ENCODE measurements at places on chromosomes 2 and 18.

DNA sequence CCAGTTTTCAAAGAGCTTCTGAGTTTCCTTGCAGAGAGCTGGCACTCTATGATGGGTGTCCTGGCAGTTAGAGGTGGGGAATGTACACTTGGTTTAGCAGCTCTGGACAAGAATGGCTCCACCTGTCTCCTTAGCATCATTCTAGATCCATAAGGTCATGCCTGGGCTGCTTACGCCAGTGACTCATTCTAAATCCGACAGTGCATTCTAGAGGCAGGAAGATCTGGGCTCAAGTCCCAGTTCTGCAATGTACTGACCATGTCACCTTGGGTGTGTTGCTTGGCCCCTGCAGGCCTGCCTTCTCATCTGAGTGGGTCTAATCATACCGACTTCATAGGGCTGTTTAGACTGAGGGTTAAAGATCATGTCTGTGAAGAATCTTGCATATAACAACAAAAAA is 46.5 kb downstream of the PTGR3 start:
- DNase-seq: no peak

DNA sequence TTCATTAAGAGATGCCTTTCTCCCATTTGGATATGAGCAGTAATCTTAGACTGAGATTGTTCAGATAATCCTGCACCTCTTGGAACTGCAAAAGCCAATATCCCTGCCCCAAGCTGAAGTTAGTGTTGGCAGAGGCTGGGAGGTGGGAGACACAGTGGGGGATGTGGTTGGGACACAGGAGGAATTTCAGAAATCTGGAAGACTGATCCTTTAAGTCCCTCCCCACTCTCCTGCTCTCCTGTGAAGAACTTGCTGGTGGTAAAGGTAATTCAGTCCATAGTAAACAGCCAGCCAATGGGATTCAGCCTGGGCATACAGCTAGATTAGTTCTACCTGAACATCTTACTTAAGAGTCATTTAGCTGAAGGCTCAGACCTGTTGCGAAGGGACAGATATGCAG is 50.0 kb upstream of the TMEM178A start:
- DNase-seq: no peak

DNA sequence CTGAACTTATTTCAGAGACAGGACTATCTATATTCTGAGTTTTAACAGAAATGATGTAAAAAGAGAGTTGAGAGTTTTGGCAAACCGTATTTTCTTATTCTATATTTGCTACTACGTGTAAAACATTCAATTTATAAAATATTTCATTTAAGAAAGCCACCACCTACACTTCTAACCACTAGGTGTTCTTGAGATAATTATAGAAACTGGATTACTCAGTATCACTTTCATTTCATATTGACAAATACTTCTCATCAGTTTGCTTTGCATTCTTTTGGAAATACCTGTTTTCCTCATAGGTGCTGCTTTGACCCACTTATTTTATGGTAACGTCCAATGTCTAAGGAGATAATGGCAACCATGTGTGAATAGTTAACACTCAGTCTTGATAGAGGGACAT is 103.3 kb upstream of the LYPD1 start:
- DNase-seq: no peak

- no peak for DNase-seq
Observed at GRCh38 chr2:229282758-229283546, 11.9 kb upstream of the PID1 start.

DNA sequence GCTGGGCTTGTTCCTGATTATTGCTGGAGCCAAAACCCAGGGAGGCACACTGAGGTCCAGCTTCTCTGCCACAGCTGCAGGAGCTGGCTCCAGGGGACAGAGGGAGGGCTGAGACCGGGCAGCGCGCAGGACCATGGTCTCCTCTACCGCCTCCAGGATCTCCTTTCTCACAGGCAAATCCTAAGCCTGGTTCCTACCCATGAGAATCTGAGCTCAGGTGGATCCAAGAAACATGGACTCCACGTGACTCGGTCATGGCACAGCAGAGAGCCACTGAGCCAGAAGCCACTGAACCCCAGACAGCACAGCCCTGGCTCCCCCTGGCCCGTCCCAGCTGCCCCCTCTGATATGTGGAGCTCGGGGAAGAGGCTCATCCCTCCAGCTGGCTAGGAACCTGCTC is 653.4 kb upstream of the ID2 start:
- no peak for DNase-seq

All from NAMALWA (cell line).